ENCODE measurements at places on chromosomes 3 and 15.

DNA sequence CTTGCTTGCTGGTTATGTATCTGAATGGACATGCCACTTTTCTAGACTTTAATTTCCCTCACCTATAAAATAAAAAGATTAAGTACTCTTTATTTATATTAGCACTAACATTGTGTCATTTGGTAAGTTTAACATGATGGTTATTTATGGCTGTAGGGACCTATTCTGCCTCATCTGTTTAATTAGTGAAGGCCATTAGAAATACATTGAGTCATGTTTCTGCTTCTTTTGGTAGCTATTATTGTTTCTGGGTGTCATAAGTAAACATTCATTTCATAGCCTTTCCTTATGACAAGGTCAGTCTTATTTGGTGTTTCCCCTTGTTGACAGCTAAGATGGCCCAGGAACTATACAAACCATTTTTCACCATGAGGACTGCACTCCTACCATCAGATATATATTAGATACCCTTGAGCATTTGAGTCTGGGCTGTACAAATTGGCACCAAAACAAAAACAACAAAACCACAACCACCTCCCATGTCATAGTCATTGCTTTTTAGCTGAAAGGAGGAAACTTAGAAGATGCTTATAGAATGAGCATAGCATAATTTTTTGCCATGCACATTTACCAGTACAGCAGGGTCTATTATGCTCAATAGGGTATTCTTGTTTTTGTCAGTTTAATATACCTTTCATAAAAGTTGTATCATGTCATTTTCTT is 39.3 kb downstream of the SRP14 start:
- DNase-seq: no peak

DNA sequence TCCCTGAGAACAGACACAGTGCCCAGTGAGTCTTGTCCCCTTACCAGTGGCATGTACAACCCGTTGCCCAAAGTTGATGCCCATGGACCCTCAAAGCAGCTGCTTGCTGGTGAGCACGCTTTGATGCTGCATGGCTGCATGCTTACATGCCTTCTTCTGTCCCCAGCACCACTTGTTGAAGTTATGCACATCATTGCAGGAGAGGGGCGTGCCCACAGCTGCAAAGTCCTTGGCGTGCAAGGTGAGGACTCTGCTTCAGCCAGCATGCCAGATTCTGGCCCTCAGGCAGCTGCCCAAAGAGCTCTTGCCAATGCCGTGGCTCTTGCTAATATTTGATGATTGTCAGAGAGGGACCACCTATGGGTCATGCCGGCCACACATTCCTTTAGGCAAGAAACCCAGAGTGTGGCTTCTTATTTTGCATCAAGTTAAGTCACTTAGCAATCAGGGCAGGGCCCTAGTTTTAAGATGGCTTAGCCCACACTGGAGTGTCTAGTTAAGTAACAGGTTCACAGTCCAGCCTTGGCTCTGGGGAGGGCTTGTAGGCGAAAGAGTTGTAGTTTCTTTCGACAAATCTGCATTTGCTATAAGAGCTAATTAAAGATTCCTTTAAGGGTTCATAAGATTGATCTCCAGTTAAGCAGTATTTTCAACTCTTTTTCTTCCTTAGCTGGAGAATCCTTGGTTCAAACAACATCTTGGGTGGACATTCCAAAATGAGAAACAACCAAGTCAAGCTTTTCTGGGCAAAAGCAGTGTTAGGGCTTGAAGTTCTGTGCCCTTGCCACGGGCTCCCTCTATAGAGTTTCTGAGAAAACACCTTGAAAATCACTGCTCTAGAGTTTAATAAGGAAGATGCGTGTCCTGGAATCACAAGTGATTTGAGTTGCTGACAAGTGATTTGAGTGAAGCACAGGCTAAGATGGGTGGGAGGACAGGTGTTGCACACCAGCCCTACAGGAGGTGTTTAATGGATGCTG is 128.6 kb downstream of the SLCO3A1 start:
- no peak for DNase-seq

DNA sequence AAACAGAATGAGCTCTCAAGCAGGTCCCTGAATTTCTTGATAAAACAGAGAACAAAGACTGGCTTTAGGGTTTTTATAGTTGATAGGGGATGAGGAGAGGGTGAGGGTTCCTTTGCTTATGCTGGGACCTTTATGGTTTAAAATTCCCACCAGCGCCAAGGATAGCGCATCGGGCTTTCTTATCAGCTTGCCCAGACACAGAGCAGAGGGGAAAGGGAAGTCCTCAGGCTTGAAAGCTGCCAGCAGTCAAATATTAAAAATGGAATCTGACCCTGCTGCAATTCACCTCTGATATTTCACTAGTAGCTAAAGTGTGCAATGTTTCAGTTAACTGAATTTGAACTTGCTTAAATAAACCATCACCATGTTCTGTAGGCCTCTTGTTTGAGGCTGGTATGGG is 55.0 kb upstream of the EPHA3 start:
- DNase-seq: no peak

DNA sequence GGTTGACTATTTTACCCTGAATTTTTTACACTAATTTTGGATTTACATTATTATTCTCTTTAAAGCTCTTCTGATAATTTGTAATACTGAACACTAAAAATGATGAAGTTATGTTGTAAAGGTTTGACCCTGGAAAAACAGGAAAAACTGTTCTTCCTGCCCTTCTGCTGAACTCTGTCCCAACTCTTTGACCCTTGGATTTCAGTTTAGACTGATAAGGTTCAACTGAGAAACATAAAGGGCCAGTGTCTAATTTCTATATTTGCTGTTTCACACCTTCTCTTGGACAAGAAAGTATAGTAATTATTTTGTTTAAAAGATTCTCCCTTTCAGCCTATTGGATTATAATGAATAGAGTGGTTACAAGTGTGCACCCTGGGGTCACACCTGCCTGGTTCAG is 12.8 kb upstream of the TMOD3 start:
- DNase-seq: no peak

DNA sequence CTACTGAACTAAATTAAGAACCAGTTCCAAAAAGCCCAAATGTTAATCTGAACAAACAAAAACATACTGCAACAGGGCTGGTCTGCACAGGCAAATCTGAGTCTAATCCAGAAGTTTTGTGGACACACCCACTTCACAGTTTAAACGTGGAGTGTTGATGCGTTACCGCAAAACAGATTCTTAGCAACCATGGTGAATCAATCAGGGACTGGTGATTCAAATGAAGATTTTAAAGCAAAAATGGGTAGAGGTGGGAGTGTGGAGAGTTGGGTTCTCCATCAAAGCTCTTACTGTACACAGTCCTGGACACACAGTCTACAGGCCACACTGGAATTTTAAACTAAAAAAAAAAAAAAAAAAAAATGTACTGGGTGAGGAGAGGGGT is 5.2 kb downstream of the ANXA2 start:
- peak; percentile 75 for DNase-seq

- DNase-seq: no peak
These were observed 27.9 kb upstream of the TLE3 start for GRCh38 chr15:70125605-70126004.

- DNase-seq: peak; percentile 3
These were observed 139.6 kb upstream of the ADAMTS9 start for GRCh38 chr3:64827431-64827830.

GRCh38 chr3:149848238-149848637 is 35.2 kb downstream of the RNF13 start:
- DNase-seq: no peak

- DNase-seq: no peak
These were observed 17.7 kb downstream of the STARD9 start for GRCh38 chr15:42593143-42593542.

DNA sequence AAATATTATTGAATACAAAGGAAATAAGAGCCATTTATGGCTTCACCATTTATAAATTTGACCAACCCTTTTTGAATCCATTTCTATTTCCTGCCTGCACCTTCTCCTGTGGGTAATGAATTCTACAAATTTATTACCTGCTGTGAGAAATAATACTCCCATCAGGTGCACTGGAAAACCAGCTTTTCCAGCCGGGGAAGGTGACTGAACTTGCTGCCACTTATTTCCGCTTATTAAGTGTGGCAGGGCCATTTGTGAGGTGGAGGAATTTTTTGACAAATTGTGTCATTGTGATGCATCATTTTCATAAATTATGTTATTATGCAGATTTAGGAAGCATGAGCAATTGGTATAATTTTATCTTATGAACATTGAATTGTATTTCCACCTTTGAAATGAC is 151.1 kb downstream of the SQOR start:
- no peak for DNase-seq

- DNase-seq: no peak
These were observed 23.6 kb upstream of the LINGO1 start for GRCh38 chr15:77656294-77656693.

DNA sequence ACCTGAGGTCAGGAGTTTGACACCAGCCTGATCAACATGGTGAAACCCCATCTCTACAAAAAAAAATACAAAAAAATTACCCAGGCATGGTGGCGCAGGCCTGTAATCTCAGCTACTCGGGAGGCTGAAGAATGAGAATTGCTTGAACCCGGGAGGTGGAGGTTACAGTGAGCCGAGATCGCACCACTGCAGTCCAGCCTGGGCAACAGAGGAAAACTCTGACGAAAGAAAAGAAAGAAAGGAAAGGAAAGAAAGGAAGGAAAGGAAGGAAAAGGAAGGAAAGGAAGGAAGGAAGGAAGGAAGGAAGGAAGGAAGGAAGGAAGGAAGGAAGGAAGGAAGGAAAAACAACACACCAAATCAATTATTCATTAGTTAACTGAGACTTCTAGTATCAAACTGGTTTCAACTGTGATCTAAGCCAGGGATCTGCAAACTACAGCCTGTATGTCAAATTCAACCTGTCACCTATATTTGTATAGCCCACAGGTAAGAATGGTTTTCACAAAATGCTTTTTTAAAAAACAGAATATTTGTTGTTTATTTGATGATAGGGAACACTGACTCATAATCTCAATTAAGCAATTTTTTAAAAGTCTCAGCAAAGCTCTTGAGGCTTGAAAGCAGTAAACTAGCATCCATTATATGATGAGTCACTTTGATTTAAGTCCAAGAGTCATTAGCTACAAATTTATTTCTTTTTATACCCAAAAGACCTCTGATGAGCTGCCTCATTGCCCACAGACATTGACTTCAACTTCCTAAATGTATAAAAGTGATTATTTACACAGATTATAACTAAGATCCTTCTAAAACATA is 127.6 kb downstream of the TBL1XR1 start:
- DNase-seq: no peak

GRCh38 chr3:114476511-114476910 is 182.7 kb downstream of the TIGIT start:
- DNase-seq: no peak

DNA sequence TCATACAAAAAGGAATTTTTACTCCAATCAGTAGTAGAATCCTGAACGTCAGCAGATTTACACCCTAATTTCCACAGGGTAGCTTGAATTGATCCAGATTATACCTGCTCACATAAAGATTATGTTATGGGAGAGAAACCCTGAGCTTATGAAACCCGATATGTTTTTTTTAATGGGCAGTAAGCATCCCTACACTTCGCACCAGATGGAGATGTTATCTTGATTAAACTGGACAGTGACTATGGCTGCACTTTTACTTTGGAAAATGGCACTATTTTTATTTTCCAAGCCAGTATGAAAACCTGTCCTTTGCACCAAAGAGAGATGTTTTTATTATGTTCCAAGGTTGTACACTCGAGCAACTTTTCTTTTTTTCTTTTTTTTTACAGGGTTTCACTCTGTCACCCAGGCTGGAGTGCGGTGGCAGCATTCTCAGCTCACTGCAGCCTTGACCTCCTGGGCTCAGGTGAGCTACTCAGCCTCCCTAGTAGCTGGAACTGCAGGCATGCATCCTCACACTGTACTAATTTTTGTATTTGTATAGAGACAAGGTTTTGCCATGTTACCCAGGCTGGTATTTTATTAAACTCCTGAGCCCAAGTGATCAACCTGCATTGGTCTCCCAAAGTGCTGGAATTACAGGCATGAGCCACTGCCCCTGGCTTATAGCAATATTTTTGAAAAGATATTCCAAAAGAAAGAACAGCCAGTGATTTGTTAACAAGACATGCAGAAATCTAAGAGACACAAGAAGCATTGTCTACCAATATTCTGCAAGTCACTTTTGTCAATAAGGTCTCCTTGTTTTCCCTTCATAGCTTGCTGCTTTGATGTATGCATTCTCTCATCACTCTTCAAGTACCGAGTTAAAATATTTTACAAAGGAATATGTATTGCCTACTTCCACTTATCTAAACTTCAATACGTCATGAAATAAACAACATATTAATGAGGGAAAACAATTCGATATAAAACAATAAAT is 1412.6 kb downstream of the ZPLD1 start:
- DNase-seq: no peak

- peak; percentile 92 for DNase-seq
These were observed 89.3 kb downstream of the LRRK1 start for GRCh38 chr15:101008158-101009139.

GRCh38 chr3:188326968-188327367 is 173.0 kb downstream of the LPP start:
- DNase-seq: no peak

- DNase-seq: peak; percentile 11
These were observed 801.2 kb upstream of the ARPP21 start for GRCh38 chr3:34837848-34838741.

DNA sequence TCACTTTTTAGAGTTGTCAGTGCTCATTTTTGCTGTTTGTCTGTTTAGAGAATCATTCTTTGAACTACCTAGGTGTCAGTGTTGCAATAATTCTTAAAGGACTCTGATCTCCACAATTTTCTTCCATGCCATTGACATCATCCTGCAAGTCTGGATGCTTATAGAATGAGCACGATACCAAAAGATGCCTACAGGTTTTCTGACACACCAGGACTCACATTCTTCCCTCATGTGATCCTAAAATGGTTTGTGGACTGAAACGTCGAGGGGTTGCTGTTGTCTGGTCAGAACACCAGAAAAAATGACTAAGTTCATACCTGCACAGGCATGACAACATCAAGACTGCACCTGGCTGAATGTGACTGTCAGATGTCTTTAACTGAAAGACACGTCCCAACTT is 95.9 kb downstream of the SEMA5B start:
- no peak for DNase-seq

- DNase-seq: no peak
These were observed 43.6 kb upstream of the MGLL start for GRCh38 chr3:127865941-127866340.

DNA sequence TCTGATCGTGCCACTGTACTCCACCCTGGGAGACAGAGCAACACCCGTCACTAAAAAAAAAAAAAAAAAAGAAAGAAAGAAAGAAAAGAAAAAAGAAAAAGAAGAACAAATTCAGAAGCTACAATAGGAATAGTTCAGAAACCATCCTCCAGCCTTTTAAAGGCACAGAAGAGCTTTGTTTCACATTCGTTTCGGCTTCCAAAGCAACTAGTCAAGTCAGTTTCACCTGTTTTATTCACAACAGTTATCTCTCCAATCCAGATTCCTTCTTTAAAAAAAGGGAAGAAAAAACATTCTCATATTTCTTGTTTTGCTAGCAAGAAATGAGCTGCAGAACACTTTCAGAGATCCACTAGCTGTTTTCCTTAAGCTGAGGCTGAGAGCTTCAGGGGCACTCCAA is 767.7 kb upstream of the CFAP20DC start:
- no peak for DNase-seq

GRCh38 chr15:81865850-81866537 is 179.8 kb downstream of the MEX3B start:
- no peak for DNase-seq

GRCh38 chr3:144109944-144110343 is 138.3 kb downstream of the DIPK2A start:
- no peak for DNase-seq
